ENCODE measurements at places on chromosomes 6 and 20. TPM values are rescaled to one million over a fixed set of nuclear protein-coding genes. Genes with fewer than 3 reads are reported as not detected.

GRCh38 chr6:7590918-7591302, 912 bp downstream of the SNRNP48 start:
- peak; percentile 30 for DNase-seq
- no peak overlapping the region for H3K27ac ChIP-seq
- peaks cover 14% of the 10 kb centered on the region for H3K36me3 ChIP-seq
- no peaks in the 10 kb centered on the region for H3K27me3 ChIP-seq
- peak overlapping the region; percentile 71 for H3K4me3 ChIP-seq

DNA sequence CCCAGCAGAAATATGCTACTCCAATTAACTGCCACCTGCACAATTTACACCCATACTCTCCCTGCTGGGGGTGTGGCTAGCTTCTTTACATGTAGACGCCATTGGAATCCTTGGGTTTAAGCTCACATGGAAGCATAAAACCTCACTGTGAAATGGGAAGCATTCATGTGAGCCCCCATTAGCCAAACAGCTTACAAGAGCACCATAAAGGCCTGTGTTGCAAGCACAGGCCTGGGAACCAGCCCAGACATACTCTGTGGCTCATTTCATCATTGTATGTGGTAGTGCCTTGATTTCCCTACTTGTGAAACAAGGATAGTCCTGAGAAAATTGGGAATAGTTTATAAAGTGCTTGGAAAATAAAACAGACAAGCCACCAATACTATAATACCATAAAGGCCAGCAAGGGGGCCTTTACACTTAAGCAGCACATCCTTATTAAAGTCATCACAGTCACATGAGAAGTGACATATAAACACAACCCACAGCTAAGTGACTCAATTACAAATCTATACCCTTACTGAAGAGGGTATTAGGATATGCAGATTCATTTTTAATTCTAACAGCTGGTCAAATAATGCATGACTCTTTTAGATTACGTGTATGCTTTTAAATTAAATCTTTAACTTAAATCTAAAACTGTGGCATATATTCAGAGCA, 6.8 kb downstream of the ADNP start:
- DNase-seq, result no peak
- no peak overlapping the region for H3K4me3 ChIP-seq
- no peaks in the 10 kb centered on the region for H3K27me3 ChIP-seq
- H3K36me3 ChIP-seq, result peaks cover 20% of the 10 kb centered on the region
- H3K4me1 ChIP-seq, result peaks cover 51% of the 10 kb centered on the region
- no peak overlapping the region for H3K27ac ChIP-seq

DNA sequence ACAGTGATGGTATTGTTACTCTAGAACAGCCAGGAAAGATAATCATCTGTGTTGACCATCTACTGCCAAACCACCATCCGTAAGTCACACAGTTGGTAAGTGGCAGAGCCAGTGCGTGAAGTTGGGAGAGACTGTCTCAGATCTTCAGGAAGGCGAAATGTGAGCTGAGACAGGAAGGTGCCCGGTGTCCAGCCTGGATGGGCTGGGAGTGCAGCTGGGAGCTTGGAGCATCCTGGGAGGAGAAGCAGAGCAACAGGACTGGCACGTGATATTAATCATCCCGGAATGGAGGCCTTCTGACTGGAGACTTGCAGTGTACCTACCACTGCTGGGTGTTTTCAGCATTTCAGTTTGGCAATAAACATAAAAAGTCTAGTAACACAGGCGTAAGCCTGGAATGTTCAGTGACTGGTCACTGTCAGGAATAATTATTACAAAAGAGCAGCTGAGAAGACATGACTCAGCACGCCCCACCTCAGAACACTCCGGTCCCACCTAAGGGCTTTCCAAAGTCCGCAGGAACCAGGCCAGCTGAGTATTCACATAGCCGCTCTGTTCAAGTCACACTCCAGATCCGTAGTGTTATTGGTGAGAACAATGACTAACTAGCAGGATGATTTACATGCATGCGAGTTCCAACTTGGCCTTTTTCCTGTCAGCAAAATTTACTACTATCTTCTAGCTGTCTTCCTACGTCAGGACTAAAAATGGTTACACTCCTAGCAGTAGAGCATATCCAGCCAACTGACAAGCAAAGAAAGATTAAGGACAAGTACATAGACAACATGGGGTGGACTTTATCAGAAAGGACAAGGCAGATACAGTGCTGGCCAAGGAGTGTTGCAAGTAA, 45.1 kb upstream of the PNRC1 start:
- peak overlapping the region; percentile 36 for H3K27ac ChIP-seq
- H3K4me1 ChIP-seq, result peaks cover 10% of the 10 kb centered on the region
- H3K4me3 ChIP-seq, result no peak overlapping the region

- peak; percentile 40 for DNase-seq
- no peak overlapping the region for H3K4me3 ChIP-seq
- no peak overlapping the region for H3K27ac ChIP-seq
- H3K4me1 ChIP-seq, result no peaks in the 10 kb centered on the region
- no peaks in the 10 kb centered on the region for H3K27me3 ChIP-seq
These were observed 170.9 kb upstream of the STXBP5 start for GRCh38 chr6:147033267-147033666.

- H3K27me3 ChIP-seq, result no peaks in the 10 kb centered on the region
- no peaks in the 10 kb centered on the region for H3K36me3 ChIP-seq
- H3K27ac ChIP-seq, result no peak overlapping the region
- no peak overlapping the region for H3K4me3 ChIP-seq
These were observed 46.0 kb downstream of the E2F3 start for GRCh38 chr6:20447581-20448132.

Gene NPBWR2
- total RNA-seq, result not detected

All from neural progenitor cell (in vitro differentiated cells).